NCI-H774 (cell line): ENCODE measurements at places on chromosomes 6 and 20.

- no peak for DNase-seq
These were observed 5.0 kb downstream of the SERPINB6 start for GRCh38 chr6:2966347-2966746.

GRCh38 chr6:45699663-45700062 is 316.0 kb downstream of the CLIC5 start:
- no peak for DNase-seq

- no peak for DNase-seq
These were observed 2.9 kb downstream of the TNNC2 start for GRCh38 chr20:45823949-45824835.

DNA sequence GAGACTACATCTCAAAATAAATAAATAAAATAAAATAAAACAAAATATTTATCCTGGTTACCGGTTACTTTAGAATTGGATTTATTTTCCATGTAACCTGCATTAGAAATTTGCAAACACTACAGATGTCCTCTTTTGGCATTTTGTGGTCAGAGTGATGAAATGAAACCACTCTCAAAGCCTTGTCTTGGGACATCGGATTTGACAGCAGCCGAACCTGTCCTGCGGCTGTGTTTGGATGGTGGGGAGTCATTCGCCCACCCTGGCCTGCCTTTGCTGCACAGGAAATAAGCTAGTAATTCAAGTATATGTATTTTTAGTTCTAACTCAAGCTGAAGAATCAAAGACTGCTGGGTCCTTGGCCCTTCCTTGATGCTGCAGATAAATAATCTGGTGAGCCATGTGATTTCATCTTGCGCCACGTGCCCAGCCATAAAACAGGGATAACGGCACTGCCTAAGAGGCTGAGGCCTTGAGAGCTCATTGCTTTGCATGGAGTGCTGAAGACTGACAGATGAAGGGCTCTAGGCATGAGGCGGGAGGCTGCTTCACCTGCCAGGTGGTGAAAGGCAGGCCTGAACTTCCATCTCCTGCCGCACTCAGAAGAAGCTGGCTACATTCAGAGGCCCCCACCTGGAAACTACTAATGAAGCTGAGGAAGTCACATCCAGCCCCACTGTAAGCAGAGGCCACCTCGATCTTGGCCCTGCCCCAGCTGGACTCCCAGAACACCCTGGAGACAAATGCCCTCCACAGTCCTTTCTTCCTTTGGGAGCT is 76.9 kb downstream of the NOL4L start:
- DNase-seq, result no peak

DNA sequence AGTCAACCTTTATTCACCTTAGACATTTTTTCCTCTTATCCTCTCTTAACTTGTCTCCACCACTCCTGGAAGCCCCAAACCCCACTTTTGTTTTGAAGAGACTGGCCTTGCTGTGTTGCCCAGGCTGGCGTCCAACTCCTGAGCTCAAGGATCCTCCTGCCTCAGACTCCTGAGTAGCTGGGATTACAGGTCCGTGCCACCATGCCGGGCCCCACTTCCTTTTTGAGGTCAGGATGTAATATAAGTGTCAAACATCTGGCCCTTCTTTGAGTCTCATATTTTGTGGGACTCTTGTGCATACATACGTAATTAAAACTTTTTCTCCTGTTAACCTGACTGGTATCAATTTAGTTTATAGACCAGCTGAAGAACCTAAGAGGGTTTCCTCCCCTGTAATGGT is 1.4 kb upstream of the CDK19 start:
- no peak for DNase-seq

- no peak for DNase-seq
These were observed 584 bp downstream of the KIF13A start for GRCh38 chr6:17986656-17987446.

DNA sequence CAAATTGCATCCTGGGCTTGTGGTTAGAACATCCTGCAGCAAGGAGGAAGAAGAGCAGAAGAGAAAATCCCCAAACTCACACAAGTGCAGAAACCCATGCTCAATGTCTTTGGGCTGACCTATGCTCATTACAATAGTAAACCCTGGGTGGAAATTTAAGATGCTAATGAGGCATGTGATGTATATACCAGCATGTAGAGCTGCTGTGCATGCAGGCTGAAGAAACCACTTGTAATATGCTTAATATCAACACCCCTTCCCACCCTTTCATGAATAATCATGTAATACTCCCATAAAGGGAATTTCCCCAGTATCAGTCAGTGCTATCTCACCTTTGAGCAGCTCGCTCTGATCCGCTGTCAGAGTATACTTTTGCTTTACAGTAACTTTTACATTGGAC is 90.0 kb upstream of the GRIK2 start:
- no peak for DNase-seq

DNA sequence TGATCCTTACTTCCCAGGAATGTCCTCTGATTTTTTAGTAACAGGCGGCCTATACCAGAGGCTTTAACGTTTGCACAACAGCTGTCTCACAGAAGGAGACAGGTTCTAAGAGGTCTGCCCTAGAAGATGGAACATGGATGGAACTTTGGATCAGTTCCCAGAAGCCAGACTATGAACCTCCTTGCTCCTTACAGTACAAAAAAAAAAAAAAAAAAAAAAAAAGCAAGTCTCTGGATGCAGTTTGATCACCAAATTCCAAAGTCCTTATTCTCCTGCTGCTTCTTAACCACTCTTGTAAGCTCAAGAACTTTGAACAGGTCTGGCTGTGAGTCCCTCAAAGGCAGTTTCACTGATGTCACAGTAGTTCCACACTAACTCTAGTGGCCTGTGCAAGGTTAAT is 2.0 kb upstream of the TRMT11 start:
- DNase-seq, result no peak

- no peak for DNase-seq
These were observed 313.2 kb downstream of the TFAP2A start for GRCh38 chr6:10101551-10102252.

GRCh38 chr6:71088166-71088565 is 131.3 kb upstream of the B3GAT2 start:
- no peak for DNase-seq

GRCh38 chr20:53731595-53731994 is 138.0 kb upstream of the ZNF217 start:
- DNase-seq, result no peak

GRCh38 chr20:31894980-31895675 is 24.7 kb downstream of the TTLL9 start:
- DNase-seq, result no peak

- DNase-seq, result no peak
These were observed 153.1 kb downstream of the RCAN2 start for GRCh38 chr6:46338131-46338530.

- no peak for DNase-seq
These were observed 237.2 kb downstream of the CDKAL1 start for GRCh38 chr6:20771409-20771808.

DNA sequence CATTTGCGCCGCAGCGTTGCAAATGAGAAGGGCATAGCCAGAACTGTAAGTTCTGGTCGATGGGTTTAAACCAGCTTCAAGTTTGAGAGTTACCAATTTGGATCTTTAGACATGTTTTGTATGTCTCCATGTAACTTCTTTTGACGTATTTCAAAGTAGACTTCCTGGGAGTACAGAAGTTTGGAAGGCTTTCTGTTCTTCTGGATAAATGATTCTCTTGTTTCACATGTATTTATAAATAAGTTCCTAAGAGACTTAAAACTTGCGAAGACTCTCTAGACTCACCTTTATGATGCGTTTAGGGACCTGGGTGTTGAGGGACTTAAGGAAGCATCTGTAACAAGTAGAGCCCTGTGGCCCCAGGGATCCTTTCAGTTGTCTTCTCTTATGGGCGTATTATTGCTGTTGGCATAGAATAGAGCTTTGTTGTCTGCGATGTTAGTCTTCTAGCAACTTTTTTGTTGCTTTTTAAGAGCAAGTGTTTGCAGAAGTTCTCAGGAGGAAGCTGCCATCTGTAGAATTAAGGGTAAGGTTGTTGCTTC is 1.3 kb downstream of the CDYL start:
- DNase-seq, result no peak

DNA sequence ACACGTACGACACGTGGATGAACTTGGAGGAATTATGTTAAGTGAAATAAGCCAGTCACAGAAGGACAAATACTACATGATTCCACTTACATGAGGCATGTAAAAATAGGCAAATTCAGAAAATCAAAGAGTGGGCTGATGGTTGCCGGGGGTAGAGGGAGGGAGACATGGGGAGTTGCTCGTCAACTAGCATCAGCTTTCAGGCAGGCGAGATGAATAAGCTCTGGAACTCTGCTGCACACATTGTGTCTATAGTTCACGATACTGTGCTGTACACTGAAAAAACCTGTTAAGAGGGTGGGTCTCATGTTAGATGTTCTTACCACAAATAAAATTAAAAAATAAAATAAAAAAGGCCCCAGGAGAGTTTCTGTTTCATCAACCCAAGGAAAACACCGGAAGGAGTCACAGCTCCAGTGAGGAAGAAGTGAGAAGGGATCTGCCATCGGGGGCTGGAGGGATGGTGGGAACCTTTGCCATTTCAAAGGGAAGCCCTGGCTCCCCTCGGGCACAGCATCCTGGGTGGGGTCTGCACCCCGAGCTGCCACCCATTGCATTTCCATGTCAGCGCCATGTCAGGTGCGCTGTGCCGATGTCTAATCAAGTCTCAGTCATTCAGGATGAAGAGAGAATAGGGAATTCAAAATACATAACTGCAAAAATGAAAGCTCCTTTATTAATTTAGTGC is 98.3 kb downstream of the SLC22A23 start:
- no peak for DNase-seq

DNA sequence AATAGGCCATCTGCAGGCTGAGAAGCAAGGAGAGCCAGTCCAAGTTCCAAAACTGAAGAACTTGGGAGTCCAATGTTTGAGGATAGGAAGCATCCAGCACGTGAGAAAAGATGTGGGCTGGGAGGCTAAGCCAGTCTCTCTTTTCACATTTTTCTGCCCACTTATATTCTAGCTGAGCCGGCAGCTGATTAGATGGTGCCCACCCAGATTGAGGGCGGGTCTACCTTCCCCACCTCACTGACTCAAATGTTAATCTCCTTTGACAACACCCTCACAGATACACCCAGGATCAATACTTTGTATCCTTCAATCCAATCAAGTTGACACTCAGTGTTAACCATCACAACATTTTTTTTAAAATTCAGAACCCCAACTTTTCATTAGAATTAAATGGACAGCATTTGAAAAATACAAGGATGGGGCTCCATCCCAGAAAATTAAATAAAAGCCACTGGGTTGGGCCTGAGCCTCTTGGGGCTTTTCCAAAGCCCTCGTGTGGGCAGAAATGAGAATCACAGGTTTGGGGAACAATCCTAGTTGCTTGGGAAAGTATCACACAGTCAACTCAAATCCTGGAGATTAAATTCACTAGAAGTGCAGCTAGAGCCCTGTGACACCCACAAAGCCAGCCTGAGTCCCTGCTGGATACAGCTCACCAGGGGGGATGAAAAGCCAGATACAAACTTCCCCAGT is 2.2 kb downstream of the CLDN20 start:
- DNase-seq, result no peak

- DNase-seq, result peak; percentile 66
These were observed at the start of gene BICRAL for GRCh38 chr6:42781796-42782688. Gene BICRAL (plus strand): TSS chr6:42782052. CDS start chr6:42822023, 39,971 bp downstream.

DNA sequence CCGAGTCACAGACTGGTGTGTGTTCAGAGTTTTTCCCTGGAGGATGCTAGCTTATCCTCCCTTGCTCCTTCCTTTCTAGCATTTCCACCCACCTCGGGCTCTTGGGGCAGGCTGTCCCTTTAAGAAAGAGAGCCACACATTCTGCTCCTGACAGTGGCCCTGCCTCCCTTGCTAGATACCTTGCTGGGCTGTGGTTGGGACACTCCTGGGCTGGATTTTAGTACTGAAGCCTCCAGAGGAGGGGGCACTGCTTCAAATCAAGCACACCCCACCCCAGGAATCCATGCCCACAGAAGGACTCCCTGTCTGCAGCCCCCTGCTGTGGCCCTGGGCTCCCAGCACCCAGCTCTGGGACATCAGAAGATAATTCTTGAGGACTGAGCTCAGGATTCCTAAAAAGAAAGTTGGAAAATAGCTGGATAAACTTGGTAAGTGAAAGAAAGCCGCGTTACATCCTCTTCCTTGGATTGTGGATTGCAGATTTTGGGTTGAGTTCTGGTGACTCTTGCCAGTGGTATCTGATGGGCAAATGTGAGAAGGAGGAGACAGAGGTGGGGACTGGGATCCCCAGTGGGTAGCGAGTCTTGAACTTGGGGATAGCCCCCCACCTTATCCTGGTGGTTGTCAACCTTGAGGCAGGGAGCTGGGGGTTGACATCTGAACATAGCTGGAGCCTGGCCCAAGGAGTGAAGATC is 29.0 kb downstream of the DAAM2 start:
- DNase-seq, result no peak

DNA sequence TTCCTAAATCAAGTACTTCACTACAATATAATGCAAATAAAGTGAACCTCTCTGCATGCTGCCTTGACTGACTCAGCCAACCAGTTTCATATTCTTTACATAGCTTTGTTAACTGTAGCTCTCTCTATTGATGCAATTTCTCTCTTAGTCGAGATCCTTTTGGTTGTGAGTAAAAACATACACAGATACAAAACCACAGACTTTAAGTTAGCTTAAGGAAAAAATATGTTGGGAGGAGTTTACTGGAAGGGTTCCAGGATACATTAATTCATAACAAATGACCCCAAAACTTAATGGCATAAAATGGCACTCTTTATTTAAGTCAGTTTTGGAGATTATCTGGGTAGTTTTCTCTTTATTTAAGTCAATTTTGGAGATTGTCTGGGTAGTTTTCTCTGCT is 15.7 kb downstream of the HTR1E start:
- no peak for DNase-seq

DNA sequence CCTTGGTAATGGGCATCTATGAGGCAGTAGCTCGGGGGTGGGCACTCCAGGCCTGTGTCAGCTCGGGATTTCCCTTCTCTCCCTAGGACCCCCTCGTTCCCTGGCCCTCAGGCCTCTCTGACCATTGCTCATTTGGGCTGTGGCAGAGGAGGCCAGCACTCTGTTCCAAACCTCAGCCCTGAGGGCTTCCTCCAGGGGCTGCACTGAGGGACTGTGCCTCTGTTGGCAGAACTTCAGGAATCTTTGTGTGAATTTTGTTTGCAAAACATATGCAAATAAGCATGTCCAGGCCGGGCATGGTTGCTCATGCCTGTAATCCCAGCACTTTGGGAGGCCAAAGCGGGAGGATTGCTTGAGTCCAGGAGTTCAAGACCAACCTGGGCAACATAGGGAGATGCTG is 11.0 kb downstream of the PACSIN1 start:
- no peak for DNase-seq

GRCh38 chr6:166672624-166673206 is 45.7 kb upstream of the RPS6KA2 start:
- DNase-seq, result no peak

GRCh38 chr6:110551088-110551487 is 74.7 kb upstream of the SLC22A16 start:
- DNase-seq, result no peak

GRCh38 chr20:18224968-18225568 is 63.3 kb upstream of the ZNF133 start:
- DNase-seq, result no peak

- no peak for DNase-seq
These were observed 327.8 kb downstream of the TAF4 start for GRCh38 chr20:61737812-61738443.

GRCh38 chr6:146990821-146991798 is 213.1 kb upstream of the STXBP5 start:
- DNase-seq, result no peak

- DNase-seq, result no peak
These were observed 652.1 kb upstream of the SLC35B3 start for GRCh38 chr6:9087470-9087869.
